ENCODE measurements at places on chromosomes 2 and 18. TPM values are rescaled to one million over a fixed set of nuclear protein-coding genes. Genes with fewer than 3 reads are reported as not detected.

Gene ZNF142
- total RNA-seq = 8.3 TPM

Gene SERPINB3
- total RNA-seq = not detected

Gene STARD6
- total RNA-seq = not detected

Gene CHRNG
- not detected for total RNA-seq

Gene PIEZO2
- total RNA-seq = 6.1 TPM

Gene UNC80
- total RNA-seq = 0.29 TPM

Gene GKN1
- 116 TPM for total RNA-seq

Gene CDH2
- 7.7 TPM for total RNA-seq

DNA sequence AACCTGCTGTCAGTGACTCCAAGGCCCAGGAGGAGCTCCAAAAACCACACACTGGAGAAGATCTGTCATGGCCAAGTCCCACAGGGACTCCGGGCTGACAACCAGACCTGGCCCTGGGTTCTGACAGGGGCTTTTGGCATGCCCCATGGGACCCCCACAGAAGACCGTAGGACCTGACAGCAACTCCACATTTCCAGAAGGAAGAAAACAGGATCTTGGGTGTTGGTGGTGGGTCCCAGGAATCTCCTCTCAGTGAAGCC is 275.9 kb upstream of the HS6ST1 start:
- H3K4me3 ChIP-seq = no peak overlapping the region
- H3K27me3 ChIP-seq = no peaks in the 10 kb centered on the region
- H3K27ac ChIP-seq = no peak overlapping the region
- DNase-seq = no peak
- no peaks in the 10 kb centered on the region for H3K4me1 ChIP-seq

DNA sequence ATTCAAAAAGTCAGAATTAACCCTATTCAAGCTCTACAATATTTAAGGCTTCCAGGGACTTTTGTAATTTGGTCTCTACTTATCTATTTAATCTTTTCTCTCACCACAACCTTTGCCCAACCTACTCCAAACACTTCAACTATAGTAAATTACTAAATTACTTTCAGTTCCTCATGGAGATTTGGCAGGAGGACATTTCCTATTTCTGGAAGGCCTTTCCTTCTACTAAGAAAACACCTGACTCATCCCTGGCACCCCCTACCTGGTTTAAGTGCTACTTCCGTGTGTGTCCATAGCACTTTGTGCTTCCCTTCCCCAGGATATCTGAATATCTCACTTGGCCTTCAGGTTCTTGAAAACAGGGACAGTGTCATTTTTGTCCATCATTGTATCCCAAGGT is 96.3 kb downstream of the UPP2 start:
- peak; percentile 37 for DNase-seq
- H3K4me3 ChIP-seq = no peak overlapping the region
- H3K4me1 ChIP-seq = no peaks in the 10 kb centered on the region
- H3K36me3 ChIP-seq = no peaks in the 10 kb centered on the region
- H3K27me3 ChIP-seq = no peaks in the 10 kb centered on the region

DNA sequence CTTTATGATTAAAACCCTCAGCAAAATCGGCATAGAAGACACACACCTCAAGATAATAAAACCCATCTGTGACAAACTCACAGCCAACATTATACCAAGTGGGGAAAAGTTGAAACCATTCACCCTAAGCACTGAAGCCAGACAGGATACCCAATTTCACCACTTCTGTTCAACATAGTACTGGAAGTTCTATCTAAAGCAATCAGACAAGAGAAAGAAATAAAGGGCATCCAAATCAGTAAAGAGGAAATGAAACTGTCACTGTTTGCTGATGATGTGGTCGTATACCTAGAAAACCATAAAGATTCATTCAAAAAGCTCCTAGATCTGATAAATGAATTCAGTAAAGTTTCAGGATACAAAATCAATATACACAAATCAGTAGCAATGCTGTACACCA is 16.4 kb upstream of the RPRD1A start:
- no peak overlapping the region for H3K4me3 ChIP-seq
- H3K4me1 ChIP-seq = no peaks in the 10 kb centered on the region
- H3K36me3 ChIP-seq = no peaks in the 10 kb centered on the region
- H3K27ac ChIP-seq = no peak overlapping the region
- H3K27me3 ChIP-seq = no peaks in the 10 kb centered on the region
- DNase-seq = no peak

GRCh38 chr2:63648632-63649031 is 59.9 kb downstream of the MDH1 start:
- no peak overlapping the region for H3K4me3 ChIP-seq
- no peaks in the 10 kb centered on the region for H3K36me3 ChIP-seq
- DNase-seq = no peak

GRCh38 chr18:79542876-79543750 is 136.5 kb upstream of the CTDP1 start:
- no peak overlapping the region for H3K27ac ChIP-seq
- peaks cover 9% of the 10 kb centered on the region for H3K27me3 ChIP-seq
- no peaks in the 10 kb centered on the region for H3K36me3 ChIP-seq
- DNase-seq = peak; percentile 20
- no peaks in the 10 kb centered on the region for H3K4me1 ChIP-seq

- H3K4me3 ChIP-seq = no peak overlapping the region
- no peak for DNase-seq
- peak overlapping the region; percentile 88 for H3K27ac ChIP-seq
- H3K27me3 ChIP-seq = no peaks in the 10 kb centered on the region
- H3K36me3 ChIP-seq = no peaks in the 10 kb centered on the region
These were observed 99.0 kb upstream of the COPS8 start for GRCh38 chr2:236986524-236987330.

DNA sequence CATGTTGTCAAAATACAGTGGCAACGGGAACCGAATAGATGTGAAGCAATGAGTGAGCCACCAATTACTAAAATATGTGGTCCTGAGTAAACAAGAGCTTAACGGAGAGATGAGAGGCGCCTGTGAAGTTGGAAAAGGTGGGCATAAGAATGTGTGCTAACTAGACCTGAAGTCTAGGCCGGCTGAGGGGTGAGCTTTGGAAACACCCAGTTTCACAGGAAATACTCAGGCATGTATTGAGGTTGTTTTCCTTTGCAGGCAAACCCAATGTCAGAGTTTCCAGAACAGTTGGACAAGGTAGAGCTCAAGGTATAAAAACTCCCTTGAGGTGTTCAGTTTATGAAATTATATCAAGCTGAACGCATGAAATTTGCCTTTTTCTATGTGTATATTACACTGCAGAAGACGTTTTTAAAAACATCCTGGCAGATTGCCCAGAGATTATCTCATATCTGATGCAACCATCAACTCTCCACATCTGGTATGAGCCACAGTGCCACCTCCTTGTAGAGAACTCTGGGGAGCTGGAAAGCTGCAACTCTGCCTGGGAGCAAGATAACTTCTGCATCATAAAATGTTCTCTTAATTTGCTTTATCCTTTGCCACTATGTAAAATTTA is 3.9 kb upstream of the WDSUB1 start:
- H3K36me3 ChIP-seq = no peaks in the 10 kb centered on the region
- no peak overlapping the region for H3K27ac ChIP-seq
- peaks cover 17% of the 10 kb centered on the region for H3K4me1 ChIP-seq
- peak; percentile 60 for DNase-seq
- H3K27me3 ChIP-seq = no peaks in the 10 kb centered on the region
- no peak overlapping the region for H3K4me3 ChIP-seq

GRCh38 chr2:21787941-21788340 is 664.2 kb downstream of the TDRD15 start:
- no peaks in the 10 kb centered on the region for H3K27me3 ChIP-seq
- H3K36me3 ChIP-seq = no peaks in the 10 kb centered on the region
- no peak overlapping the region for H3K27ac ChIP-seq
- no peak overlapping the region for H3K4me3 ChIP-seq
- no peak for DNase-seq
- no peaks in the 10 kb centered on the region for H3K4me1 ChIP-seq

- H3K4me3 ChIP-seq = no peak overlapping the region
- no peaks in the 10 kb centered on the region for H3K27me3 ChIP-seq
- no peaks in the 10 kb centered on the region for H3K4me1 ChIP-seq
These were observed 103.9 kb downstream of the FHOD3 start for GRCh38 chr18:36401462-36401861.

GRCh38 chr2:529424-529823 is 147.8 kb downstream of the TMEM18 start:
- H3K27ac ChIP-seq = no peak overlapping the region
- H3K36me3 ChIP-seq = no peaks in the 10 kb centered on the region
- H3K4me3 ChIP-seq = no peak overlapping the region
- H3K4me1 ChIP-seq = no peaks in the 10 kb centered on the region

GRCh38 chr2:4358837-4359236 is 655.5 kb downstream of the DCDC2C start:
- H3K27me3 ChIP-seq = no peaks in the 10 kb centered on the region
- H3K27ac ChIP-seq = no peak overlapping the region
- DNase-seq = no peak
- no peak overlapping the region for H3K4me3 ChIP-seq
- no peaks in the 10 kb centered on the region for H3K36me3 ChIP-seq

DNA sequence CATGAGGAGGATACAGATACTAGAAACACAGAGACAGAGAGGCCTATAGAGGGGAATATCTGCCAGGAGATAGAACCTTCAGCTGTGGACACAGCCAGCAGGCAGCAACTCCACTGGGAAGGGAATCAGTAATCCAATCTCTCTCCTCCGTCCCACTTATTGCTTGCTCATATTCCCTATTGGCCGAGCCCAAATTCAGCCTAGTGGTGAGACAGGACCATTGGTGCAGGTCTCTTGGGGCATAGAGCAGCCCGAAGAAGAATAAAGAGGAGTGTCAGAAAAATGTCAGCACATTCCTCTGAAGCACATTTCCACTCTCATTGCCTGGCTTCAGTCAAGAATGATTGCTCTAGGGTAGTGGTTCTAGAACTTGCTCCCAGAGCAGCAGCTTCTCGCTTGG is 1091.5 kb upstream of the GYPC start:
- no peak for DNase-seq
- no peaks in the 10 kb centered on the region for H3K4me1 ChIP-seq
- H3K27ac ChIP-seq = no peak overlapping the region
- H3K36me3 ChIP-seq = no peaks in the 10 kb centered on the region

DNA sequence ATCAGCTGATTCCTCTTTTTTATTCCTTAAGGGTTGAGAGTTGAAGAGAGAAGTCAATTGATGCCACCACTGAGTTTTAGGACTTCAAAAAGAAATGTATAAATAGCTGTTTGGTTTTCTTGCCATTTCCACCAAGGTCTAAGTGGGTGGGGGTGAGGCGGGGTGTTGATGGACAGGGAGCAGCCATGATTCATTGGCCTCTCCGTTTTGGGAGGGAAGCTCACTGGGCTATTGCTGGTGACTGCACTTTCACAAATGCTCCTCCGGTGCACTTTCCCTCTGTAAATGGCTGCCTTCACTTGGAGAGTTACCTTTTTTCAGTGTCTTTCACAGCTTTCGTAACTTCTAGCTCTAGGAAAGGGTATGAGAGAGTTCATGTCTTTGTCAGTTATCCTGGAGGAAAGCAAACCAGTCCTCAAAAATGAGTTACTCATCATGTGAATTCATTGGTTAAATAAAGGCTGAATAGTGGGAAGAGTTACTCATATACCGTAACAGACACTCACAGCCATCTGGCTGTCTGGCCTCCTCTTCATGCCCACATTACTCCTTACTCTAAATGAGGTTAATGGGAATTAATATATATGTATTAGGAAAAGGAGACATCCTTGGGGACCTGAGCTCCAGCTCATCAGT is 17.4 kb upstream of the CTAGE1 start:
- no peak overlapping the region for H3K27ac ChIP-seq
- H3K4me1 ChIP-seq = peaks cover 6% of the 10 kb centered on the region
- no peak for DNase-seq
- no peaks in the 10 kb centered on the region for H3K27me3 ChIP-seq
- H3K36me3 ChIP-seq = no peaks in the 10 kb centered on the region

GRCh38 chr2:88637464-88637863 is 10.2 kb upstream of the EIF2AK3 start:
- no peaks in the 10 kb centered on the region for H3K36me3 ChIP-seq
- H3K4me3 ChIP-seq = no peak overlapping the region
- no peaks in the 10 kb centered on the region for H3K4me1 ChIP-seq
- DNase-seq = no peak
- no peaks in the 10 kb centered on the region for H3K27me3 ChIP-seq
- no peak overlapping the region for H3K27ac ChIP-seq
